ENCODE measurements at places on chromosomes 7 and 10. TPM values are rescaled to one million over a fixed set of nuclear protein-coding genes. Genes with fewer than 3 reads are reported as not detected.
A peak's percentile ranks its signal among the peaks of the same experiment; 100 is the strongest.

The TUBB8 gene
- total RNA-seq, result not detected

The TRPV5 gene
- total RNA-seq, result not detected

The NEUROG3 gene
- 0.64 TPM for total RNA-seq

The CPA1 gene
- not detected for total RNA-seq

The PBLD gene
- total RNA-seq, result 87.2 TPM

The PRPS1L1 gene
- total RNA-seq, result not detected

The ASAH2B gene
- 0.37 TPM for total RNA-seq

The IGF2BP3 gene
- 0.64 TPM for total RNA-seq

The AKR1C8 gene
- total RNA-seq, result not detected

The PTPRN2 gene
- 31.1 TPM for total RNA-seq

The C7orf33 gene
- not detected for total RNA-seq

The CAV1 gene
- total RNA-seq, result 68.3 TPM

The AKR1C2 gene
- 53.8 TPM for total RNA-seq

The RBM48 gene
- total RNA-seq, result 13.2 TPM

The INHBA gene
- 0.14 TPM for total RNA-seq

The LIPK gene
- total RNA-seq, result not detected

The TUBAL3 gene
- total RNA-seq, result 0.40 TPM

The LBX1 gene
- not detected for total RNA-seq

The ACSM6 gene
- not detected for total RNA-seq

DNA sequence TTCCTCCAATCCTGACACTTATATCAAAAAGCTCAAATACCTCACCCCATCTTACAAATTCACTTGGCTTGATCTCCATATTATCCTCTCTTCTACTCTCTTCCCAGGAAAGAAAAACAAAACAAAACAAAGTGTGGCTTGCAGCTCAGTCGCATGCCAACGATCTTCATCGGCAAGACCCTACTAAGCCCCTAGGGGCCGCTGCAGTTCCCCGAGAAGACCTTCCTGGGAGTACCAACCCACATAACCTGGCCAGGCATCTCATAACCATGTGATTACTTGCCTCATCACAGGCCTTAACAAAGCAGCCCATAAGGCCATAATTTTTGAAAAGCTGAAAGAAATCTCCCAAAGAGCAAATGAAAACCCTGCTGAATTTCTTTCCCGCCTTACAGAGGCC is 103.7 kb downstream of the ZNF92 start:
- no peak for DNase-seq

GRCh38 chr10:33861016-33861704 is 526.7 kb upstream of the NRP1 start:
- DNase-seq, result no peak

- no peak for DNase-seq
These were observed 39.6 kb downstream of the CUL2 start for GRCh38 chr10:35050568-35050967.

GRCh38 chr10:49242604-49243003 is 54.4 kb upstream of the TMEM273 start:
- no peak for DNase-seq

- no peak for DNase-seq
These were observed 249.6 kb downstream of the EXOC4 start for GRCh38 chr7:133502498-133502897.

DNA sequence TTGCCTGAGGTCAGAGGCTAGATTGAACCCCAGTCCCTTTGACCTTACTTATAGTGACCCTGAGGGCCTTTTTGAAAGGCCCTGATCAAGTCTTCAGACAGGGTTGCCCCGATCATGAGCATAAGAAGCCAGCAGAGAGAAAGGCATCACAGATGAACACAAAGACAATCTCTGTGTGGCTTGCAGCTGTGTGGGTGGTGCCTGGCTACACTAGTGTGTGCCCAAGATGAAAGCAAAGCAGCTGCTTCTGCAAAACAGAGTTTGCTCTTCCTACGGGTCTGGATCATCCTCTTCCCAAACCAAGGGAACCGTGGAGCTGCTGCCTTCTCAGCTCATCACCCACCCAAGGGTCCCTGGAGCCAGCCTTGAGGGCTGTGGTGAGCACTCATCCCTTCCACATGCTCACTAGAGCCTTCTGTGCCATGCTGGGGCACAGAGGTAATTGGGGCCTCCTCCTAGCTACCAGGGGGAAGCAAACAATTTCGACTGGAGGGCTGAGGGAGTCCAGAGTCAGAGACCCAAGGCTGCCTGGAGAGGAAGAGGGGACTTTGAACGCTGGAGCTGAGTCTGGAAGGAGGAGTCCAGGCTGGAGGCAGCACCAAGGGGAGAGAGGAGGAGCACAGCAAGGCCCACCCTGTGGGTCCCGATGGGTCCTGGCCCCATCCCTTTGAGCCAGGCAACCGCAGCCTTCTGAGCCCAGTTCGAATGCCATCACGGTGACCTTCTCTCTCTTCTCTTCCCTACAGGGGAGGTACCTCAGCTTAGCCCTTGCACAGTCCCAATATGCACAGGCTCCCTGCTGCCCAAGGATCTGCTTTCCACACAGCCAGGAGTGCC is 42.3 kb downstream of the ANTXRL start:
- DNase-seq, result no peak

- no peak for DNase-seq
These were observed 120.3 kb downstream of the PTEN start for GRCh38 chr10:87983716-87984115.

- DNase-seq, result no peak
These were observed 264.3 kb downstream of the SEMA3A start for GRCh38 chr7:83930262-83930661.

DNA sequence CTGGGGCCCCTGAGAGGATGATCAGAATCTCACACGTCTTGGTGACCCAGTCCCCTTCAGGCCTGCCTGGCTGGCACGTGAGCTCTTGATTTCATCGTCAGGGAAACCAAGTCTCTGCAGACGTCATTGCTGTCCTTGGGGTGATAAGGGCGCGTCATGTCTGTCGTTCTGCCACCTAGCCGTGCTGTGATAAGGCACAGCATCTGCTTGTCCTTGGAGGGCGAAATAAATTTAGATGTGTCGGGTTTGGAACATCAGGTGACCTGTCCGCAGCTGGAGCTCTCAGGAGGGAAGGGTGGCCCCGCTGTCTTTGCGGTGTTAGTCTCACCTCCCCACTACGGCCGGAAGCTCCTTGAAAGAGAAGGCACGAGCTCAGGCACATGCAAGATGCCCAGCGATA is 129.2 kb downstream of the GRK5 start:
- no peak for DNase-seq

- no peak for DNase-seq
These were observed 129.3 kb downstream of the CHRM2 start for GRCh38 chr7:136997735-136998134.

- no peak for DNase-seq
These were observed 45.6 kb upstream of the FIGNL1 start for GRCh38 chr7:50495746-50496145.

DNA sequence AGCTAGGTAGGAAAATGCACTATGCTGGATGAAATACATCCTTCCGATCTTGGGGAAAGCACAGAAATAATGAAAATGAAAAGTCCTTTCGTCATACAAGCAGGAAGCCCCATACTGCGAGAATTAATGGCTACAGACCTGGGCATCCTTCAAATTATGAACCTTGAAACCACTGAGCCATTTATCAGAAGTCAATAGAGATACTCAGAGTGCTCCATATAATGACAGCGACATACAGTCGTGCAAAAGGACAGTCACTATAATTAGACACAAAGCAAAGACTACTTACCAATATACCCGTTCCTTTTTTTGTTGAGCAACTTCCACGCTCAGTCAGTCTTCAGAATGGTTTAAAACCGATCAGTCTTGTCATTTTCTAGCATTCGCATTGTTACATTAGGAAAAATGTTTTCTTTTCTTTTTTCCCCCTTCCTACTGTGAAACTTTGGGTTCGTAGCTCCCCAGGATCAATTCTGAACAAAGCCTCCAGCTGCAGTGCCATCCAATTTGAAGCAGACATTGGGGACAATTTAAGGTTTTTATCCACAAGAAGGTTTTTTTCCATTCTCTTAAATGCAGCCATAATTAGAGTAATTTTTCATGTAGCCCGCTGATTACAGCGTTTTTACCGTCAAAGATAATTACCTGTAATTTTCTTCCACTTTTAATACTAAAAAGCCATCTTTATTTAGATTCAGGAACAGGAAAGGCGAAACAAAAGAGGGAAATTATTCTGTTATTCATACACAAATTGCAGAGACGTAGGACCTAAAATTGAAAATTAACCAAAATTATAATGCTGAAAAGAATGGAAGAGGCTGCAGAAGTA is 6.4 kb downstream of the DLX6 start:
- DNase-seq, result no peak

DNA sequence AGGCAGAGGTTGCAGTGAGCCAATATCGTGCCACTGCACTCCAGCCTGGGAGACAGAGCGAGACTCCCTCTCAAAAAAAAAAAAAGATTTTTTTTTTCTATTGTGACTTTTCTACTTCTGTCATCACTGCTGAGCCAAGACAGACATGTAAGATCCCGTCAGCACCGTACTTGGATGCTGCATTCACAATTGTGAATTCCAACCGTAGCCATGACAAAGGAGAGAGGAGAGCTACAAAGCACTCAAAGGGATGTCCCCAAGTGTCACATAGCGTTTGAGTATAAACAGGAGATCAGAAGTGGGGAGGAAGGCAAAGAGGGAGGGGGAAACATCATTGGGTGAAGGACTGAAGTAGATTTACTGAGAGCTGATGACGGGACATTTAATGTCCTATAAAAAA is 144.2 kb downstream of the PRPF18 start:
- no peak for DNase-seq

DNA sequence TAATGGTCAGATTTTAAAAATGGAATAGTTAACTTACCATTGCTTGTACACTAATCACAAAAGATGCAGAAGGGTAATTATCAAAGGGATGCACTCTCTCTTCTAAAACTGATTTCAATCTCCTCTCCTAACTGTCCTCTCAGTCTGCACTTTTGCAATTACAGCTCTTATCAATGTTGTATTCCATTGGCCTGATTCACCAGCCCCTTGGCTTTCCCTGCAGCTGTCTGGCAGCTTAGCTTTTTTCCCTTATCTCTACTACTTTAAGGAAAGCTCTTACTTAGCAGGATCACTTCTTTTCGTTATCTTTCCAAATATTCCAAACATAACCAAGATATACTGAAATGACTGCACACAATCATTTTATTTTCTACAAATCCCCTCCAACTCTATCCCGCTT is 448.8 kb downstream of the GRM8 start:
- no peak for DNase-seq

GRCh38 chr7:69827558-69827957 is 229.3 kb downstream of the AUTS2 start:
- DNase-seq, result no peak

DNA sequence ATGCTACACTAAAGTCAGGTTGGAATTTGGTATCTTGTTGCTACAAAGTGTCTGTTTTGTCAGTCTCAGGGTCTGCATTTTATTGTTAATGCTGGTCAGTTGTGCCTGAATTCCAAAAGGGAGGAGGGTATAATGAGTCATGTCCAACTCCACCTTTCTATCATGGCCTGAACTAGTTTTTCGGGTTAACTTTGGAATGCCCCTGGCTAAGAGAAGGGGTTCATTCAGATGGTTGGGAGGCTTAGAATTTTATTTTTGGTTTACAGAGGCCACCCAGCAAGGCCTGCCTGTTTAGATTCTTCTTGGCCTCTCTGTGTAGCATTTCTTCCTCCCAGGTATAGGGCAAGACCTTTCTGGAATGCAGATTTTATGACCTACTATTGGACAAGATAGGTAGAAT is 93.2 kb downstream of the SKIDA1 start:
- DNase-seq, result no peak

DNA sequence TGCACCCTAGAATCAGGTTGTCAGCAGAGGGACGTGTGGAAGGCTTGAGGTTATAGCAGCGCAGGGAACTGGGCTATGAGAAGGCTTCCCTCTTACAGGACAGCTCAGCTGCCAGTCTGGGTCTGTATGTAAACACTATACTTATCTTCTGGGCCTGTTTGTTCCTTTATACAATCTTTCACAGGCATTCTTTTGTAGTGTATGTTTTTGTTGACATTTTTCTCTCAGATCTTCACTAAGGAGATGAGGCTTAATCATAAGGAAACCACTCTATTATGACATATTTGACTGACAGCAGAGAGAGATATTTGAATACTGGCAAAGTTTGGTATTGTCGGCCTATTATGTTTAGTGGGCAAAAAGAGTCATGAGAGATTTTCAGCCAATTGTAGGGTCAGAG is 929 bp downstream of the GBF1 start:
- DNase-seq, result no peak

DNA sequence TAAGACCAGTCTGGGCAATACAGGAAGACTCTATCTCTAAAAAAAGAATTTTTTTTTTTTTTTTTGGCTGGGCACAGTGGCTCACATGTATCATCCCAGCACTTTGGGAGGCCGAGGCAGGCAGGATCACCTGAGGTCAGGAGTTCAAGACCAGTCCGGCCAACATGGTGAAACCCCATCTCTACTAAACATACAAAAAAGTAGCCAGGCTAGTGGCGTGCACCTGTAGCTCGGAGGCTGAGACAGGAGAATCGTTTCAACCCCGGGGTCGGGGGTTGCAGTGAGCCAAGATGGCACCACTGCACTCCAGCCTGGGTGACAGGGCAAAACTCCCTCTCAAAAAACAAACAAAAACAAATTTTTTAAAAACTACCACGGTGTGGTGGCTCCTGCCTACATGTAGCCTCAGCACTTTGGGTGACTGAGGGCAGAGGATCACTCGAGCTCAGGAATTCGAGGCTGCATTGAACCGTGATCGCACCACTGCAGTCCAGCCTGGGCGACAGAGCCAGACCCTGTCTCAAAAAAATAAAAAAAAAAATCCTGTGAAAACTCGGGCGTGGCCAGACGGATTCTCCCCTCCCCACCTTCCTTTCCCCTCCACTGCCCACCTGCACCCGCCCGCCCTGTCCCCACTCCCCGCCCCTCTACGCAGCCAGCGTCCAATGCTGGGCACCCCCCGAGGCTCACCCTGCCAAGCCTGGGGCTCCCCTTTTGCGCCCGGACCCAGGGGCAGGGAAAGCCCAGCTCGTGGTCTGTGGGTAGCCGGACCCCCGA is 745 bp upstream of the ORAI2 start:
- DNase-seq, result peak; percentile 50

DNA sequence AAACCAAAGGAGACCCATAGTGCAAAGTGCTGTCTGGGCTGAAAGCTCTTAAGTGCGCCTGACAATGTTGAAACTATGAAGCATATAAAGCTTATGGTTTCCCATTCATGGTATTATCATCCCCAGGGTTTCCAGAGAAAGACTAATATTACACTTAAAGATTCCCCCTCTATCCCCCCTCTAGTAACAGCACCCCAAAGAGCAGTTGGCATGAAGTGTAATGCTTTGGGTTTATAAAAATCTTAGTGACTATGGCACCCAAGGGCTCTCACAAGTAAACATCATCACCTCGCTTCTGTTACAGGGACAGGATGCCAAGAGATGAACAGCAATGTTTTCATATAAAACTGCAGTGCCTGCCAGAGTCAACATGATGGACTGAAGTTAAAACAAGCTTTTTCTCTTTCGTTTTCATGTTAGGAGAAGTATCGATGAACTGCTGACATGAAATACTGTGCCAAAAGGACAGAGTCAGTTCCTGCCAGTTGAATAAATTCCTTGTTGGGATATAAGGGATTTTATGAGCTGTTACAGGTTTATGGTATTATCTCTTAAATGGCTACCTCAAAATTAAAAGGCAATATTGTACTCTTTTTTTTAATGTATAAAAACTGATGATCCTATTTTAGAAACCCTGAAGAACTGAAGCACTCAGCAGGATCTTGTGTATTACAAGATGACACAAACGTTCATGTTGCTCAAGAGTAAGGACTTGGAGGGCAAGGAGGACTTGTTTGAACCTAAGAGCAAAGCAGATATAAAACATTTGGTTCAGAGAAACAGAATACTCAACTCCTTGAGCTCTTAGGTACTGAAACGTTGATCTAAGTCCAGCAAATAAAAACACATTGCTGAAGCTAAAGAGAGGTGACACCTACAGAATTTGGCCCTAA is 203.7 kb upstream of the IMMP2L start:
- DNase-seq, result no peak

Data from transverse colon (tissue), 4 donors.